ENCODE measurements at places on chromosomes 2 and 18.

DNA sequence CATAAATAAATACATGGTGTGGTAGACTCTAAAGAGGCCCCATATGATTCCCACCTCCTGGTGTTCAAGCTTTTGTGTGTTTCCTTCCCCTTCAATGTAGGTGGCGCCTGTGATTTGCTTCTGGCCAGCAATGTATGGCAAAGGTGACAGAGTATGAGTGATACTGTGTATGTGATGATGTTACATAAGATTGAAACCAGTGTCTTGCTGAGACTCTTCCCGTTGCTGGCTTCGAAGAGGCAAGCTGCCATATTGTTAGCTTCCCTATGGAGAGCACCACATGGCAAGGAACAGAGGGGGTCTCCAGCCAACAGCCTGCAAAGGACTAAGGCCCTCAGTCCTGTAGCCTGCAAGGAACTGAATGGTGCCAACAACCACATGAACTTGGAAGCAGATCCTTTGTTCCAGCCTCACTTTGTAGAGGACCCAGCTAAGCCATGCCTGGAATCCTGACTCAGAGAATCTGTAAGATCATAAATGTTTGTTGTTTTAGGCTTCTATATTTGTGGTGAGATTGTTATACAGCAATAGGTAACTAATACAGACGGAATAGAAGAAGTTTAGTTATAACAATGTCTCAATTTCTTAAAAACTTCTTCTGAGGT lies 1.7 kb upstream of the SMAD4 start:
- ATAC-seq, result no peak

DNA sequence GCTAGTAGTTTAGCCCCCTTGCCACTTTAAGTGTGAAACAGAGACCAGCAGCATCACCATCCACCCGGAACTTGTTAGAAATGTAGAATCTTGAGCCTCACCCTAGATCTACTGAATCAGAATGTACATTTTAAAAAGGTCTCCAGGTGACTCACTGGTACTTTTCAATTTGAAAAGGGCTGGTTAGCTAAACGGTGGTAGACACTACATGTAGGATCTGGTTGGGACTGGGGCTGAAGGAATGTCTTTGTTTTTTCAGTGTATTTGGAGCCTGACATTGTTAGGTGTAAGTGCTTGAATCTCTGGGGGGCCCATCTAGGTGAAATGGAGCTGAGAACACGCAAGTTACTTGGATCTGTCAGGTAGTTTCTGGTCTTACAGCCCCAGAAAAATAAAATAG lies 44.0 kb upstream of the XPO1 start:
- peak; percentile 99 for ATAC-seq

DNA sequence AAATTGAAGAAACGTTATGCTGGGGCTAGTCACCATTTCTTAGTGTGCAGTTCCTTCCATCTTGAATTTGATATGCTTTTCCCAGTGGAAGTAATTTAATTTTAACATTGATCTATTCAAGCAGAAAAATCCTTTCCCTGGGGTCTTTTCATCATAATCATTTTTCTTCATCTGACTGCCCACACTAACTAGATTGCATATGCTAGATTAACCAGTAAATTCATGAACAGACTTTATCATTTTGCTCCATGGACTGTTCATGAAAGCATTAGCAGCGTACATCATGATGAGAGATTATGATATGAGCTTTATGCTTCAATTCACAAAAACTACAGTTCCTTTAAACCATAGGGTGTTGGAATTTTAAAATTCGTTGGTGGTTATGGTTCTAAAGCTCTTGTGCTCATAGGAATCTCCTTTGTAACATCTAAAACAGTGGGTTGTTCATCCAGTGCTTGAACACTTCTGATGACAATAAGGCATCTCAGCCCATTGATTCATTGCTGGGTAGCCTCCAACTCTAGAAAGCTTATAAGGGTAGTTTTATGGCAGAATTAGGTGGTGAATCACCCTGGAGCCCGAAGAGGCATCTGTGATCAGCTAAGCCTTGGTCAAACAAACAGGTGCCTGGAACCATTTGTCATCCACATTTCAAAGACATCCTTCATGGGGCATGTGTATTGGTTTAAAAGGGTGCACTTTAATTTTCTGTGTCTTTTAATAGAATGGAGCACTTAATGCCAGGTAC lies 77.2 kb upstream of the NDUFV2 start:
- peak; percentile 73 for ATAC-seq

GRCh38 chr2:134271758-134272157 lies 17.9 kb downstream of the MGAT5 start:
- no peak for ATAC-seq

- no peak for ATAC-seq
These were observed 120.3 kb downstream of the ACOXL start for GRCh38 chr2:110852541-110853263.

- no peak for ATAC-seq
These were observed 18.9 kb upstream of the KCNF1 start for GRCh38 chr2:10892796-10893350.

DNA sequence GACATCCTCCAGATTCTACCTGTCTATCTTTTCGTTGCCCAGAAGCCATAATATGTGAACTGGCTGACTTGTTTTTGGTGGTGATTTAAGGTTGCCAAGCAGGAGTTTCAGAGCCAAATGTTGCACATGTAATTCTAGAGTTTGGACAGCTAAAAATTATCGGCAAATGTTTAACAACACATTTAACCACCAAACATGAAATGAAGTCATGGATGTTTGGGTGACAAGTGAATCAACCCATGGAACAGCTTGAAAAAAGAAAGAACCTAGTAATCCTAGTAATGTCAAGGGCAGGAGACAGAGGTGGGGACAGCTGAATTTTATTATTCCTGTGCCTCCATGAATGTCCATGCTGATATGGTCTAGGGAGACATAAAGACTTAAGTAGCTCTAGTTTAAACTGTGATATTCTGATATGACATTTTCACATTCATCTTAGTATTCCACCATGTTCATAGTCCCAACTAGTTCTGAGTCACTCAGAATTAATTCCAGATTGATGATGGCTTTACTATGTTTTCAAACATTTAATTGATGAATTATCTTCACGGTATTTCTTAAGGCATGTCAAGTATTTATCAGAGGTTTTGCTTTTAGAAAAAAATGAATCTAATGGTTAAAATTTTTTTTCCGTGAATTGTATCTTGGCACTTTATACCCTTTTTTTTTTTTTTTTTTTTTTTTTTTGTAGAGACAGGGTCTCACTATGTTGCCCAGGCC lies 101.7 kb downstream of the SOCS6 start:
- ATAC-seq, result no peak

GRCh38 chr2:230658877-230659652 lies 53.6 kb upstream of the CAB39 start:
- no peak for ATAC-seq

- ATAC-seq, result no peak
These were observed 1404.9 kb upstream of the SLC39A10 start for GRCh38 chr2:194252127-194252526.

- ATAC-seq, result peak; percentile 43
These were observed 152.5 kb downstream of the TSN start for GRCh38 chr2:121907928-121908327.

- ATAC-seq, result no peak
These were observed 83.9 kb downstream of the RBM43 start for GRCh38 chr2:151177756-151178155.

- ATAC-seq, result no peak
These were observed 202.7 kb downstream of the ACKR3 start for GRCh38 chr2:236772220-236772837.

GRCh38 chr2:12399240-12399639 lies 317.5 kb upstream of the TRIB2 start:
- no peak for ATAC-seq

- no peak for ATAC-seq
These were observed 321.6 kb upstream of the LYPD1 start for GRCh38 chr2:132991471-132992045.

- ATAC-seq, result no peak
These were observed 412.7 kb downstream of the CNTNAP5 start for GRCh38 chr2:124437811-124438210.

DNA sequence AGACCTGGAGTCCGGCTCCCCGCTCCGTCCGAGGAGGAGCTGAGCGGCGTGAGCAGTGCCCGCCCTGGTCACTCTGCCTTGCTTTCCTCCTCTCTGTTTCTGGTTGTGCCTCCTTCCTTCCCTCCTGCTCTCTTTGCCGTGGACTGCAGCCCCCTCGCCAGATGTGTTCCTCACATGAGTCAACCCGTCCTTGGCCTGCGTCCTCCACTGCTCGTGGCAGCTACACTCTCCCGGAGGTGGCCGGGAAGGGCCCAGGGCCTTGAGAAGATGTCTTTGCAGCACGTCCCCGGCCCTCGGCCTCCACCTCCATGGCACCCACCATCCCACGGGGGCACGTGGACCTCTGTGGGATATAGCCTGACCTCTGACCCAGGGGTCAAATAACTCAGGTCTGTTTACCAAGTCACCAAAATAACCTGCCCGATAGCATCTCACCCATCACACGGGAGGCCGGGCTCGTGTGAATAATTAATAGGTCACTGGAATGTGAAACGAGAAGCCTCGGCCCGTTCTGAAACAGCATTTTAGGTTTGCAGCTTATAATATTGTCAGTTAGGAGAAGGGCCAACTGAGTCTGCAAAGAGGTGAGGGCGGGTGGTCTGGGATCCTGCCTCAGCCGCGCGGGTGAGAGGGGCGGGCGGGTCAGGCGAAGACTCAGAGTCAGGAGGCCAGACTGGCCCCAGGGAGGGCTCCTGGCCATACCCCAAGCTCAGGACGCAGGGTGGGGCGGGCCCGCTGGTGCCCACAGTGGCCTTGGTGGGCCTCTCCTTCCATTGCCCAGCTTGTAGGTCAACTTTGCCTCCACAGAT lies 42.6 kb downstream of the NFATC1 start:
- no peak for ATAC-seq
